NCI-H748 treated with DMSO at 0.1 percent for 48 hours (cell line): ENCODE measurements at places on chromosomes 3 and 15.

GRCh38 chr3:151940481-151940880 lies 67.0 kb downstream of the SUCNR1 start:
- DNase-seq, result no peak

GRCh38 chr15:100809151-100809550 lies 70.5 kb upstream of the ALDH1A3 start:
- DNase-seq, result no peak

DNA sequence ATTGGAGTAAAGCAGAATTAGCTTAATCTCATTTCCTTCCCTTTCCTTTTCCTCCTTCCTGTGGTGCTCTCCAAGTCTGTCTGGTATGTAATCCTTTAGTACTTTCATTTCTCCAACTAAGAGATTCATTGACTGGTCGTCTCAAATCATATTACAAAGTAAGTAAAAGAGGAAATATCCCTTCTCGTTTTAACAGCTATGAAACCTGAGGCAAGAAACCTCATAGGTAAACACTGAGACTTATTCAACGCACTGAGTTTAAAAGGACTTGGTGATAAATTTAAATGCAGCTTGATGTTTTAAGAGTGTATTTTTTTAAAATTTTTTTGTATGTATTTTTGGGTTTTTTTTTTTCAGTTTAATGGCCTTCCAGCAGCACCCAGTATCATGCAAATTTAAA lies 117.2 kb upstream of the LRRC3B start:
- DNase-seq, result no peak

- DNase-seq, result no peak
Observed at GRCh38 chr3:13821126-13821525, 58.7 kb downstream of the WNT7A start.

DNA sequence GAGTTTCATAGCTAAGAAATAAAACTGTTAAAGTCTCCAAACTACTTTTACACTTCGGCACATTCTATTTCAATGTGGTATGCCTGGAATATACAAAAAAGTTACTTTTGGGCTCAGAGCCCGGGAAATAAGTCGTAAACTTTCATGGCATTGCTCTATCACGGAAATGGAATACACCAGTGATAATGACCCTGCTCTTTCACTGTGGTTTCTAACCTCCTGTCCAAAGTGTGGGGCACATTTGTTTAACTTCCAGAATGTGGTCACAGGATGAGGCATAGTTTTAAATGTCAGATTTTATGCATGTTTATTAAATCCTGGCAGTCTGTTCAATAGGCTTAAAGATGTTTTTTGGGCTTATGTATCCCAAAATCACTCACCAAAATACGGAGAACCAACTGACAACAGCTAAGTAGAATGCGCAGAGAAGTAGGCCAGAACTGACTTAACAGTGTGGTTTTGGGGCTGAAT lies 5.1 kb downstream of the CXCR6 start:
- no peak for DNase-seq

DNA sequence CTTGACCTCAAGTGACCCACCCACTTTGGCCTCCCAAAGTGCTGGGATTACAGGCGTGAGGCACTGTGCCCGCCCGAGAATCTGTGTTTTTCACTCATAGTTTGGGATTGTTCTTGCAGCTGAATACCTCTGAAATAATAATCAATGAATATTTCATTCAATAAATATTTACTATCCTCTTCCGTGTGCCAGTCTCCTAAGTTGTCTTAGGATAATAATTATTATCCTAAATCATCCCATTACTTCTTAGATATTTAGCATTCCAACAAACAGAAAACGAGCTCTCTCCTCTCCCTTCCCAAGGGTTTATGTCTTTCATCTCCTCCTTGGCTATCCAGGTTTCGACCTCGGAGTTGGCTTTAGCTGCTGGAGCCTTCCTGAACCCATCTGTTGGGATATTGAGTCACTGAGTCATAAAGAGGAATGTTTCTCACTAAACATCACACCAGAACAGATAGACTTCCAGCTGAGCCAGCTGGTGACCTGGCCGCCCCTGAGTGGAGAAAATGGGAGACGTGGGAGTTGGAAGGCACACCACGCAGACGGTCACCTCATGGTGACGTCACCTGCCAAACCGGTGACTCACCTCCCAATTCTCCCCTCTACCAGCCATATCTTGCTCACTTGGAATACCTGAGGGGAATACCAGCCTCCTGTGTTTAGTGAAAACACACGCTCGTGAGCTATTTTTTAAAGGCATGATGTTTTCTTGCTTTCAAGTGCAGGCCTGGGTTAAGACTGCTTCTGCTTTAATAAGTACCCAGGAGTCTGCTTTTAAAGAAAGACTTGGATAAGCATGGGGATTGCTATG lies 43.9 kb downstream of the BHLHE40 start:
- no peak for DNase-seq

- DNase-seq, result no peak
Observed at GRCh38 chr15:82851306-82851850, 42.0 kb downstream of the WHAMM start.

DNA sequence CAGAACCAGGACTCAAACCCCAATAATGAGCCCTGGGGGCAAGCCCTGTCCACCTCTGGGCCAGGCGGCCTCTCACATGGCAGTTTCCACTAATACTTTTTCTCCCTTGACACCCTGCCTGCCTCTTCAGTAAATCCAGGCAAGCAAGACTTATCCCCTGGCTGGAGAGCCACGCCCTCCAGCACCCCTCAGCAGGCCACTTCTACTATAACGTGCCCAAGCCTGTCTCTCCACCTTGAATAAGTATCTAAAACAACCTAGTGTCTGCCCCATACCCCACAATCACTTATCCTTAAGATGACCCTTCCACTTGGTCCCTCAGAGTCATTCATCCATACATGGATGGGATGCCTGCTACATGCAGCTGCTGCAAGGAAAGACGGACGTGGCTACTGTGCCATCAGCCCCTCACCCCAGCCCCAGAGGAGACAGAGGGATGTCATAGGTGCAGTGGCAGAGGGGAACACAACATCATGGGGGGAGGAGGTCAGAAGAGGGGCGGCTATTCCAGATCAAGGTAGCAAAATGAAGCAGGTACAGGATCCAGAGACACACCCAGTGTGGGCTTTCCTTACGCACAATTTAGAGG lies 63.4 kb downstream of the LRIG1 start:
- no peak for DNase-seq

- no peak for DNase-seq
Observed at GRCh38 chr15:29090617-29091466, 178.8 kb downstream of the NSMCE3 start.

DNA sequence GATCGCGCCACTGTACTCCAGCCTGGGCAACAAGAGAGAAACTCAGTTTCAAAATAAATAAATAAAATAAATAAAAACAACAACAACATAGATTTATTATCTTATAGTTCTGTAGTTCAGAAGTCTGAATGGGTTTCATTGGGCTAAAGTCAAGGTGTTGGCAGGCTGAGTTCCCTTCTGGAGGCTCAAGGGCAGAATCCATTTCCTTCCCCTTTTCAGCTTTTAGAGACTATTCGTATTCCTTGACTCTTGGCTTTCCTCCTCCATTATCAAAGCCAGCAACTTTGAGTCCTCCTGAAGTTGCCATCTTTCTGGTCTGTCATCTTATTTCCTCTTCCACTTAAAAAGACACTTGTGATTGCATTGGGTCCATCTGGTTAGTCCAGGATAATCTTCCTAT lies 12.1 kb downstream of the BLM start:
- DNase-seq, result no peak

GRCh38 chr3:98504539-98504938 lies 7.1 kb downstream of the OR5K2 start:
- DNase-seq, result no peak
